ENCODE measurements at places on chromosomes 7 and 10.

GRCh38 chr10:504121-504611 lies 185.3 kb downstream of the DIP2C start:
- no peak for DNase-seq

- no peak for DNase-seq
Observed at GRCh38 chr7:35246819-35247218, 7.1 kb downstream of the TBX20 start.

DNA sequence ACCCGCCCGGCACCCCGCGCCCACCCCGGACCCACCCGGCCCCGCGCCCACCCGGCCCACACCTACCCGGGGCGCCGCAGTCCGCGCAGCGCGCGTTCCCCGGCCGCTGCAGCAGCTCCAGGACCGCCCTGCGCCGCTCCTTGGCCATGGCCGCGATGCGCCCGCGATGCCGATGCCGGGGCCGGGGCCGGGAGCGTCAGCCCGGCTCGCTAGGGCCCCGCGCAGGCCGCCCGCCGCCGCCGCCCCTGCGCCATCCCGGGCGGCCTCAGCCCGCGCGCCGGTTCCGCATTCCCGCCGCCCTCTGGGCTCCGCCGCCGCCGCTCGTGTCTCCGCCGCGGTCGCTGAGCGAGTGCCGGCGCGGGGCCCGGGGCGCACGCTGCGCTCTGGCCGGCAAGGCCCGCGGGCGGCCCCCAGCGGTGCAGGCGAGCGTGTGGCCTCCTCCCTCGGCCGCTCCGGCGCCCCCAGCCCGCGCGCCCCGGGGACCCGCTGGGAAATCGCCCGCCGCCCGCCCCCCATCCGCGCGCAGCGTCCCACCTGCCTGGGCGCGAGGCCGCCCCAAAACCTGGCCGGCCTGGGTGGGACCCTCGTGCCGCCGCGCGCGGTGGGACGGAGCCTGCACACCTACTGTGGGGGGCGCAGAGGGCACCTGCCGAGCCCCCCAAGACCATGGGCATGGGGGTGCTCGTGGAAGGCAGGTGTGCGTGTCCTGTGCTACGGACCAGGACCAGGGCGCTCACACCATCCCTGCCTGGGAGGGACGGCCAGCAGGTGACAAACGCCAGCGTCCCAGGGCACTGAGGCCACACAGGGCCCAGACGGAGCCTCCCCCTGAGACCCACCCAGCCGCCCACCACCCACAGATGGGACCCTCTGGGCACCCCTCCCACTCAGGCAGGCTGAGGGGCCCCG lies at the start of gene ADAP1:
Gene ADAP1 (minus strand): TSS at position 351 of the 909 bp plus-strand sequence. CDS start 203 bp downstream, at position 148.
- DNase-seq: peak; percentile 32

- DNase-seq: no peak
Observed at GRCh38 chr10:104563548-104563947, 77.5 kb upstream of the SORCS3 start.

GRCh38 chr7:134483296-134483695 lies 24.4 kb upstream of the AKR1B1 start:
- no peak for DNase-seq

DNA sequence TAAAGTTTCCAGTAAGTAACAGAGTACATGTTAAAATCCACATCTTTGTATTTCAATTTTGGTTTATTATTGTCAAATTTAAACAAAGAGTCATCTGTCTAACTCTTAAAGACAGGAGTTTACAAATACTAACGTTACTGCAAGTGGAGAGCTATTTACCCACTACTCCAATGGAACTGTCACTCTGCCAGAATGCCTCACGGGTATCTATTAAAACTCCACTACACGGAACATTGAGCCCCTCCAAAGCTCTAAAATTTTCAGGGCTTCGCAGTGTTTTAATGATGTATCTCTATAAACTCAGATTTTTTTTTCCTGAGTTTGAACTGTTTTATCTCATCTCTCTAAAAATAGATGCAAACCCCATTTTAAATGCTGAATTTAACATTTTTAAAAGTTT lies 388.7 kb upstream of the SEMA3A start:
- no peak for DNase-seq

DNA sequence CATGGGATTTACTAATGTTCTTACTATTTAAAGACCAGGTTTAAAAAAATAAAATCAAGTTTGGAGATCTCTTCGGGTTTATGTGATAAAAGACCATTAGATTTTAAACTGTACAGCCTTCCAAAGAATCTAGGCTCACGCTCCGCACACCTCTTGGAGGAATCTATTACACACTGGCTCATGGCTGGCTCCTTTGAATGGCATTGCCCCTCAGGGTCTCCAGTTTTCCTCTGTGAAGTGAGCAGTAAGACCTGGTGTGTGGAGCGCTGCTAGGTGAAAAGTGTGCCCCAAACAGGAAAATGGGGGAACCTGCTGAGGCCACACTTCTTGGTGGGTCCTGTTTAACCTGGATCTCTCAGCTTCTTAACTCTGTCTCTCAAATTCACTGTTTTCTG lies 142.3 kb downstream of the KAT6B start:
- no peak for DNase-seq

GRCh38 chr10:30825022-30825421 lies 195.5 kb upstream of the LYZL2 start:
- DNase-seq: no peak

DNA sequence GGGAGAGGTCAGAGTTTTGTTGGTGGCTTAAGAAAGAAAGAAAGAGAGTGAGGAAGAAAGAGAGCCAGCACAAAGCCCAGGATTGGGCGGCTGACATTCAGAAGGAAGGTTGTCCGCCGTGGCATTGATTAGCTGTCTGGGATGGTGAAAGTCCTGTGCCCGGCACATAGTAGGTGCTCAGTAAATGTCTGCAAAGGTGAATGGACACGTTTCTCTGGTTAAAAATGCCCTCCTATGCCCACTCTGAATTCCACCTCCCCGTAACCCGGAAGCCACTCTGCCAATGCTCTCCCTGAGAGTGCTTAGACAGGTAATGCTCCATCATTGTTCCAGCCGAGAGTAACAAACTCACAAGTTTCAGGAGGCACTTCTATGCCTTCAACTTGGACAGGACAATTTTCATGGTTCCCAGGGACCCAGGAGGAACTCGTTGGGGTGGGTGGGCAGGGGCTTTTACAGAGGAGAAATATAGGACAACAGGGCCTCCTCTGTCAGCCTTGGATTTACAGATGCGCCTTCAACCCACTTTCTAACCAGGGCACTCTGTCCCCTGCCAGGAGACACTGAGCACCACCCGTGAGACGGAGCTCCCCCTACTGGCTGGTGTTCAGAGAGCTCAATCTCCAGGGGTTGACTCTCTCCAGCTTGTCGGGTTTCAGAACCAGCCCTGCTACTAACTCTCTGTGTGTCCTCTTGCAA lies 411.5 kb upstream of the ZMIZ1 start:
- DNase-seq: peak; percentile 40

GRCh38 chr10:117442944-117443685 lies 67.9 kb upstream of the PDZD8 start:
- DNase-seq: peak; percentile 51

DNA sequence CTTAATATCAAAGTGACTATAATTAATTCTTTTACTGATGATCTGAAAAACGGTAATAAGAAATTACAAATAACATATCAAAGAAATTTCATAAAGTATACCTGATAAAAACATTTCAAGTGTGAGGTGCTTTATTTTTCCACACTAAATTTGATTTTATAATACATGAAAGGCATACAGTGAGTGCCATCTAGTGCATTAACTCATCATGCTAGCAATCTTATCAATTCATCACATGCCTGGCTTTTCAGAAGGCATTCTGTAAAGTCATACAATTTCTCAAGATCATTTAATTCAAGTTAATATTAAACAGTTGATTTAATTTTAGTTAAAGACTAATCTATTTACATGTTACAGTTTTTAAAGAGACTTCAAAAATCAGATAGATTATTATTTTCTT lies 1020.9 kb downstream of the GATA3 start:
- DNase-seq: no peak

- DNase-seq: no peak
Observed at GRCh38 chr7:6545398-6546126, 5.7 kb downstream of the GRID2IP start.

DNA sequence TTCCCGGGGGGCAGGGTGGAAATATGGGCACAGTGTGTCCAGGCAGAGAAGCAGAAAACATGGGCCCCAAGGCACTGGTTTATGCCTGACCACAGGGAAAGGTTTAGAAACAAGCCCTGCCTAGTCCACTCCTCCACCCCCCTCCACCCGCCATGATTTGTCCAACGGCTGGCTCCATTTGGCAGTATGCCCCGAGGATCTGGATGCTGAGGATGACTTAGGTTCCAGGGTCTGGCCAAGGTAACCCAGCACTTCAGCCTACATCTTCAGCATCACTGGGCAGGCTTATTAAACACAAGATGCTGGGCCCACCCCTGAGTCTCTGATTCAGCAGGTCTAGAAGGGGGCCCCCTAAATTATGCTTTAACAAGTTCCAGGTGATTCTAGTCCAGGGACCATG lies 121.9 kb downstream of the RALA start:
- DNase-seq: no peak

DNA sequence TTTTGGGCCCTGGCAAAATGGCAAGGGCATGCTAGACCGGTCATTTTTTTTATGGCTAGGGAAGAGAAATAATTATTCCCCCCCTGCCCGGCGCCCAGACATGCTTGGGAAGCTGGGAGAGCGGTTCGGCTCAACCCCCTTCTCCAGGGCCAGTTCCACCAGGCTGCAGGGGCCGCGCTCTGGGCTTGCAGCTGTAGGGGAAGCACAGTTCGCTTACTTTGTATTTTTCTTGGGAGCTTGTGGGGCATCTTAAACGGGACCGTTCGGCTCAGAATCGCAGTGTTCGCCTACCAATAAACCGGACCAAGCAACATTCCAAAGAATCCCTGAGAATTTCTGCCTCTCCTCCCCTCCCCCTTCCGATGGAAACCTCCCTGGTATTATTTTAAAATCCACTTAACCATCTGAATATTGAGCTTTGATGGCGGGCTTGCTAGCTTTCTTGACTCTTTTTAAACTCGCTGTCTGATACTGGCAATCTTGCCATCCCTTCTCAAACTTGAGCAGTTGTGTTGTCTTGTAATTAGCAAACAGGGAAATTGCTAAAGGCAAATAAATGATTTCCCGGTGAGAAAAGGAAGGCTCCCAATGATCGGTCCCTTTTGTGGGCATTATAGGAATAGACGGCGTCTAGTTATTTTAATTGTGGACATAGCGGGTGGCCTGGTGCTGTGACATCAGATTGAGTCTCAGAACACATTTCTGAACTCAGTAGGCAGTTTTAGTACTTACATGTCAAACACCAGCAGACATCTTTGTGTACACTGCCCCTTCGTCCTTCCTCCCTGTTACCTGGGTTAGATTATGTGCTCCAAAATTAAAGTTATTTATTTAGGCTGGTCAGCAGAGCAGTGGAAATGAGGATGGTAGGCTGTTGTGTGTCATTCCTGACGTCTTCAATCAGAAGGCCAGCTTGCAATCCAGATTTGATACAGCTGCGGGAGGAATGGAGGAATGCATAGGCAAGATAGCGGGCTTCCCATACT lies 3.4 kb downstream of the TCF7L2 start:
- peak; percentile 26 for DNase-seq

- DNase-seq: peak; percentile 65
Observed at GRCh38 chr7:11427686-11428273, 404.2 kb downstream of the THSD7A start.

DNA sequence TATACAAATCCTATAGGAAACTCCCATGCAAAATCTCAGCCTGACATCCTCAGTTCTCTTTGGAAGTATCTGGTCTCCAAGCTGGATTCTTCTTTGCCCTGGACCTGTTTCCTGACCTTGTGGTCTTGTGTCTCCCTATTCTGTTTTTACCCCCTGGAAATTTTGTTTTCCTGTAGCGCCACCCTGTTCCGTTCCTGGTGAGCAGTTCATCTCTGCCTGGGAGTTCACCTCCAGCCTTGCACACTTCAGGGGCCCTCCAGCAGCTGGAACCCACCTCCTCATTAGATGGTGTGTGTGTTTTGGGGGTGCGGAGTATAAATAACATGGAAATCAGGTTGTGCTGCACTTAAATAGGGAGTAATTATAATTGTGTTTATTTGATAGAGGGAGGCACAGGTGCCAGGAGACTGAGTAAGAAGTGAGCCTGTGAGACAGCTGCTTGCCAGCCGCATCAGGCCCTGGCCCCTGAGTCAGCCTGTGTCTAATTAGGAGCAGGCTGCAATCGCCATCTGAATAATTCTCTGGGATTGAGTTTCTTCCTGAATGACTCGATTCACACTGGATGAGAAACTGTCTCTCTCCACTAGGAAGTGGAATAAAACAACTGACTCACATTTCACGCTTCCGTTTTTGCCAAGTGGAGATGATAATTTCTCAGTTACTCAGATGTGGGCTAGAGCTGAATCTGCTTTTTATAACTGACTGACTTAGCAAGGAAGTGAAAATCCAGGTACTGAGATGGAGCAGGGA lies 69.4 kb upstream of the HECTD2 start:
- DNase-seq: peak; percentile 33

GRCh38 chr7:155373359-155374273 lies 75.9 kb downstream of the INSIG1 start:
- no peak for DNase-seq

- no peak for DNase-seq
Observed at GRCh38 chr10:22609251-22609650, 105.1 kb downstream of the PIP4K2A start.

GRCh38 chr10:69254877-69255276 lies 23.4 kb upstream of the HK1 start:
- DNase-seq: no peak

DNA sequence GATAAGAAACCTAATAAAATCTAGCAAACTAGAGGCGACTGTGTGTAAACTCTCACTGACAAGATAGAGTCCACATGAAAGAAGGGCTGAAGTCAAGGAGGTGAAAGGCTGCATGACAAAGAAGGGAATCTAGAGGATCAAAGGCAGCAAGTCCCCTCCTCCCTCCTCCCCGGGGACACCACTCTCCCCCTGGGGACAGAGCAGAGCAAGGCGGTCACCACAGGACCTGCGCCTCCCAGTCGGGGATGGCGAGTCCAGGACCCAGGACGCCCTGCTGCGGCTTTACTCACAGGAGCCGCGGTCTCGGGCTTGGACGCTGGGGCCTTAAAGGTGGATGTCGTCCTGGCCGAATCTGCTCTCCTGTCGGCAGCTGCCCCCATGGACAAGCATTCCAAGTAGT lies 22.4 kb downstream of the BRI3 start:
- DNase-seq: no peak

DNA sequence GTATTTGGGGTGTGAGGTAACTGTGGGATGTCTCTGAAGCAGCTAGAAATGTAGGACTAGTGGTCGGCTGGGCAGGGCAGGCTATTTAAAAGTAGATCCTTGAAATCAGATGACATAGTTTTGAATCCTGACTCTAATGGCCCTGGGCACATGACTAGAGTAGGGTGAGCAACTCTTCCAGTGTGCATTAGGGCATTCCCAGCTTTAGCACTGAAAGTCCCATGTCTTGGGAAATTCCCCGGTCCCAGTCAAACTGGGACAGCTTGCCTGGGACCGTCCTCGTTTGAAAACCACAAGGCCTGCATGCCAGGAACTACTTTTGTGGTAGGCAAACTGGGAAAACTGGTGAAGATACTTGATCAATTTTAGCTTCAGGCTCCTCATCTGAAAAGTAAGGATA lies 255.3 kb downstream of the PTEN start:
- no peak for DNase-seq

DNA sequence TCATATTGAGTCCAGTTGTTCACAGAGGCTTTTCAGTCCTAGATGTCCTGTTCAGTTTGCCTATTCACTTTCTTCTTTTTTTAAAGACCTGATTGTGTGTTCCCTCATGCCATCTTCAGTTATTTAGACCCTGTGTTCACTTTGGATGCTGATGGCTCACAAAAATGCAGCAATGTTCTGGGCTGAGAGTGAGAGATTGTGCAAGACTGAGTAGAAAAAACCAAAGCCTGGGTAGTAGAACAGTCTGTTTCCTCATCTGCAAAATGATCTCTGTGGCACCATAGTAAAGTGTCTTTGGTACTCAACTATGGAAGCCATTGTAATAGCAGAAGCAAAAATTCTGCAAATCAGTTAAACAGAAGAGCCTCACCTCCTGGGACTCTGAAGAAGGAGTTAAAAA lies 43.2 kb downstream of the AKR1B1 start:
- no peak for DNase-seq
